CD4-positive, alpha-beta T cell treated with Interleukin-1 beta for 1 hour (primary cell): ENCODE measurements at places on chromosomes 1 and 21.

- no peak for DNase-seq
These were observed 163.8 kb downstream of the EIF4G3 start for GRCh38 chr1:21012937-21013336.

GRCh38 chr1:17636612-17637011, 97.1 kb downstream of the ARHGEF10L start:
- DNase-seq, result no peak

- DNase-seq, result no peak
These were observed 102.8 kb downstream of the CLIC6 start for GRCh38 chr21:34771512-34772028.

- no peak for DNase-seq
These were observed 2.4 kb downstream of the CCSAP start for GRCh38 chr1:229340496-229340895.

- DNase-seq, result peak; percentile 54
These were observed 1.2 kb upstream of the LUZP1 start for GRCh38 chr1:23169727-23170335.

DNA sequence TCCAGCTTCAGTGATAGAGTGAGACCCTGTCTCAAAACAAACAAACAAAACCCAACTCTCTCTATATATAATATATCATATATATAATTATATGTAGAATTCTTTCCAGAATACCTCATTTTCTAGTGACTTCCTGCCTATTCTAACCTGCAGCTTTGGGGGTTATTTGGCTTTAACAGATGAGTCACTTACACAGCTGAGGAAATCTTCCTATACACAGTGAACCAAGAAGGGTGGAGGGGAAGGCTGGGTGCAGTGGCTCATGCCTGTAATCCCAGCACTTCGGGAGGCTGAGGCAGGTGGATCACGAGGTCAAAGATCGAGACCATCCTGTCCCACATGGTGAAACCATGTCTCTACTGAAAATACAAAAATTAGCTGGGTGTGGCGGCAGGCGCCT, 9.2 kb downstream of the RAB29 start:
- DNase-seq, result no peak

DNA sequence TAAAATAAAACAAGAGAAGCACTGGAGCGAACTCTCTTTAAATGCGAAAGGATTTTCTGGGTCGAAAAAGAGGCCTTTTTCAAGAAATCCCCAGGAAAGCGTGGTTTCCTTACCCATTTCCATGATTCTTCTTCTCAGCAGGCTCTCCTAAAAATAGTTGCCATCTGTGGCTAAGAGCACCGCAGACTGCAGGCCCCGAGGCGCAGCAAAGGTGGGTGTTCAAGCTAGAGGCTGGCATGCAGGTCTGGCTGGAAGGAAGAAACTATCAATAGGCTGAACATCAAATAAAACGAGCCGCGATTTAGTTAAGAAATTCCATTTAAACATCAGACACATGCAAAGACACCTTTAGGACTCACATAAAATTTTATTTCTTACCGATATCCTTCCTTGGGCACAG, 135.1 kb downstream of the ADAMTS1 start:
- DNase-seq, result no peak

GRCh38 chr21:17576080-17576835, 36.4 kb downstream of the BTG3 start:
- no peak for DNase-seq

GRCh38 chr1:179955287-179955680, 674 bp downstream of the CEP350 start:
- DNase-seq, result no peak

DNA sequence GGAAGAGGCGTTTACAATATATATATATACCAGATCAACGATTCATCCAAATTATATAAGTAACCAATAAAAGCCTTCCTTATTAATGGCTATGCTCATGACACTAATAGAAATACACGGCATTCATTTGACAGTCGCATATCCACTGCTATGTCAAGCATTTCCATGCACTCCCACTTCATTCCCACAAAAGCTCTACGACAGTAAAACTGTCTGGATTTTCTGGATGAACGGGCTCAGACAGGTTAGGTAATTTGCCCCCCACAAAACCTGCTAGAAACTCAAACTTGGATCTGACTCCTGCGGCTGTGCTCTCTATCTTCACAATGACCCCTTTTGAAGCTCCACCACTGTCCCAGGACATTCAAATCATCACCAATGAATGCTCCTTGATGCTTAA, 11.4 kb downstream of the DNAJC11 start:
- DNase-seq, result no peak

DNA sequence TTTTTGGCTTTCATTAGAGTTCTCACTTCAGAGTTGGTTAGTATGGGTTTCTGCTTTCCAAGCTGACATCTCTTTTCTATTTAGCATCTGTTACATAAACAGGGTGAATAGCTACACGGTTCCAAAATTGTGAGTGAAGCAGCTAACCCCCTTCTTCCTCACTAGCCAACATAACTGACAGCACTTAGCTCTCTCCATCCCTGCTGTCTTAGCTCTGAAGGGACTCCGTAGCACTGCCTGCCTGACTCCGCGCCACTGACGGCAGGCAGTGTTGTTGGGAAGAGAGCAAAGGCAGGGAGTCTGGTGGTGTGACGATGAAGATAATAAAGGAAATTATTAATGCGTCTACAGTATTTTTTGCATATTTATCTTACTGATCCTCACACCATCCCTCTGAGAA, 247.0 kb downstream of the PTBP2 start:
- no peak for DNase-seq

DNA sequence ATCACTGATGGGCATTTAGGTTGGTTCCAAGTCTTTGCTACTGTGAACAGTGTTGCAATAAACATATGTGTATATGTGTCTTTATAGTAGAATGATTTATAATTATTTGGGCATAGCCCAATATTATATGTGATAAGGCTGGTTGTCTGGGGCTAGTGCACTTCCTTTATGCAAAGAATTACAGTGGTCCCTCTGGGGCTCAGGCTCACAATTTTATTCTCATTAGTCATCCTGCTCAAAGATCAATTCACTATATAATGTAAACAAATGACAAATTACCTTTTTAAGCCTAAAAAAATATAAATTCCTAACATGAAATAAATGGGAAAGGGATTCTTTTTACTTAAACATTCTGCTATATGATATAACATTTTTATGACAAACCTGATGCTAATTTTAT, 5.0 kb downstream of the PLPPR4 start:
- DNase-seq, result no peak

- DNase-seq, result peak; percentile 15
These were observed 137.2 kb downstream of the DHRS3 start for GRCh38 chr1:12480748-12481362.

- DNase-seq, result no peak
These were observed 28.1 kb upstream of the PM20D1 start for GRCh38 chr1:205878026-205878425.

DNA sequence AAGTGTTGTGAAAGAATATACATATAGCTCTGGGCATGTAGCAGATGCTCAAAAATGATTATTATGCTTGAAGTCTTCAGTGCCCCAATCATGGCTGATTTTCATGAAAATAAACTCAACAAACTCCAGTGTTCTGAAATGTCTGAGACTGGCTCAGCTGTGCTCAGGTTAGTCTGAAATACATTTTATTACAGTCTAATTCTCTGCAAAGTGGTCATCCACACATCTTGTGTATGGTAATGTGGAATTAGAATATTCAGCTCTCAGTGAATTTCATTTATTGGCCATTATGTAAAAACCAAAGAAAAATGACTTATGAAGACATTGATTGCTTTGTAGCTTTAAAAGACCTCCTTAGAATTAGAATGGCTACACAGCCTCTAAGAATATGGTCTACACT, 109.9 kb downstream of the DISC1 start:
- DNase-seq, result no peak

DNA sequence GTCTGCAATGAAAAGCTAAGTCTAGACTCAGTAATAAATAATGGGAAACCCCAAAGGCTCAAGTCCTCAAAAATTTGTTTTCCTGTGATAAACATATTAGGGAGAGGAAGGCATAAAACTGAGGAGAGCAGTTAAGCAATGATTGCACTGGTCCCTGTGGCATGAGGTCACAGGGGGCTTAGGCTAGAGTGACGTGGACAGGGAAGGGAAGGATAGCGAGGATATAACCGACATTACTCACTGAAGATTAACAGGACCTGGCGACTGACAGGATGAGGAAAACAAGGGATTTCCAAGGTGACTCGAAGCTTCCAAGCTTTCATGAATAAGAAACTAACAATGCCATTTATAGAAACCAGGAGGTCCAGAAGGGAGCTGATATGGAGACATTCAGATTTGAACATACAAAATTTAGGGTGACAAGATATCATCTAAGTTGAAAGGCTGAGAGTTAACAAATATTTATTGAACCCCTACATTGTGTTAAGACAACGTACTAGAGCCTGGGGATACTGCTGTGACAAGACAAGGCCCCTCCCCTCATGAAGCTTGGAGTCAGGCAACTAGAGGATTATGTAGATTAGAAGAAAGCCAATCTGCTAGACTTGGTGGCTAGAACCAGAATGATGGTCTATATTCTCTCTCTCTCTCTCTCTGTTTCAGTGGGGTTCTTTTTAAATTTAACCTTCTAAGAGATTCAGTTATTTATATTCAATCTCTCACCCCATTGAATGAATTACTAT, 33.2 kb upstream of the PKN2 start:
- DNase-seq, result no peak

DNA sequence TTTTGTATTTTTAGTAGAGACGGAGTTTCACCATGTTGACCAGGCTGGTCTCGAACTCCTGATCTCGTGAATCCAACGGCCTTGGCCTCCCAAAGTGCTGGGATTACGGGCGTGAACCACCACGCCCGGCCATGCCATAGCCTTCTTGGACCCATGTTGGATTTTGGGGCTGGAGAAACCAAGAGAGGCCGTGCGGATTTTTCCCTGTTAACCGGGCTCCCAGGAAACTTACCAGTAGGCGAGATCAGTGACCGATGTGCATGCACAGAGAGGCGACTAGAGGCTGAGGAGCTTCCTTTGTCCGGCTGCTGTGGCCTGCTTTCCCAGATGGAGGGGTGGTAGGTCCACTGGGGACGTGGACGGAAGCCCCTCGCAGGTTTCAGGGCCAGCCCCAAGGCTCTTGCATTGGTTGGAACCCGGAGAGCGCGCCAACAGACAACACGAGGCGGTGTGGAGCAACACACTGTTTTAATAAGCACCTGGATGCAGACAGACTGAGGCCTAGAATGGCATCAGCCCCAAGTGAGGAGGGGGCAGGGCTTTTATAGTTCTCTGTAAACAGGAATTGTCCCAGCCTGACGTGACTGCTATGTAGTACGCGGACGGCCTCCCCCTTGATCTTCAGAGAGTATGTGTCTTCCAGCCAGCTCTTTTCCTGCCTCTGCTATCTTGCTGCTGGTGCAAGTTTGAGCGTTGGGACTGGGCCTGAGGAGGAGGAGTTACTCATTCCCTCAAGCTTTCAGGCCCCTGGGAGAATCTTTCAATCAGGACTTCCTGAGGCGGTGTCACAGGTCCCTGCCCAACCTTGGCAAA, at the start of gene ERVH48-1:
TSS of gene ERVH48-1 (minus strand) at position 517 of the 813 bp plus-strand sequence. CDS start 6,624 bp downstream, outside the sequence.
- DNase-seq, result peak; percentile 29

GRCh38 chr1:112074711-112075110, 85.2 kb upstream of the KCND3 start:
- no peak for DNase-seq

DNA sequence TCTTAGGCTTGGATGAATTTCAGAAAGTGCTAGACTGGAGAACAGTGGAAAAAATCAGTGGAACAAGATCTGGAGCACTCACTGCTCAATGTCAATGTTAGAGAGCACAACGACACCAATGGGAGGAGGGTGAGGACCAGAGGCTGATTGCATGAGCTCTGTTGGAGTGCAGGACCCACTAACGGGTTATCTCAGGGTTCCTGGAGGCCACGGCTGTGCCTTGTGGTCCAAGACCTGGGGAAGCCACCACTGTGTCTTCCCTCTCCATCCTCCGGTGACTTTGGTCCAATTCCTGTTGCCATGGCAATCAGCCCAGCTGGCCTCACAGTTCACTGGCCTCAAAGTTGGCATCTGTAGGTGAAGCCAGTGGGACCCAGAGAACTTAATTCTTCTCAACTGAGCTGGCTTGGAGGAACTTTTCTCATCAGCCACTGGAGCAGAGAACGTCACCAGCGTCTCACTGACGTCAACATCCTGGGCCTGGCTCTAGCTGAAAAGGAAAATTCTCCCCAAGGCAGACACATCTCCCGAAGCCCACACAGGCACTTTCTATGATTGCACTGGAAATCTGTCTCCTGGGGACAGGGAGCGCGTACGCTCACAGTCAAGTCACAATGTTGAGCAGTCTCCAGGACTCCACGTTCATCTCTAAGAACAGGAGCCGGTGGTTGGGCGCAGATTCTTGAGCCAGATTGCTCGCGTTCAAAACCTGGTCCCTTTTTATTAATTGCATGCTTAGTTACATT, 21.9 kb upstream of the GPR157 start:
- DNase-seq, result no peak

DNA sequence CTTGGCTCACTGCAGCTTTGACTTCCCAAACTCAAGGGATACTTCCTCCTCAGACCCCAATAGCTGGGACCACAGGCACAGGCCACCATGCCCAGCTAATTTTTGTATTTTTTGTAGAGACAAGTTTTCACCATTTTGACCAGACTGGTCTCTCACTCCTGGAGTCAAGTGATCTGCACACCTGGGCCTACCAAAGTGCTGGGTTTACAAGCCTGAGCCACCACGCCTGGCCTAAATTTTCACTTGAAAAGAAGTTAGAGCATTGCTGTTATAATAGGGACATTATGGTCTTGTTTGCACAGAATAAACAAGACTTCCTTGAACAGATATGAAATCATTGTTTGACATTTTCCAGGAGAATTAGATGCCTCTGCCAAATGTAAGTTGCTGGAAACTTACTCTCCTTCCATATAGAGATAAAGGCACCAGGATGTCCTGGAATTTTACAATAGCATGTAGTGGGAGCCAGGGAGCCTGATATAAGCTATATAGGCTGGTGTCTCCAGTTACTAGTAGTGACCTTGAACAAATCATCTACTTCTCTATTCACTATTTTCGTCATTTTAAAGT, 16.9 kb downstream of the SLC35A3 start:
- DNase-seq, result no peak

DNA sequence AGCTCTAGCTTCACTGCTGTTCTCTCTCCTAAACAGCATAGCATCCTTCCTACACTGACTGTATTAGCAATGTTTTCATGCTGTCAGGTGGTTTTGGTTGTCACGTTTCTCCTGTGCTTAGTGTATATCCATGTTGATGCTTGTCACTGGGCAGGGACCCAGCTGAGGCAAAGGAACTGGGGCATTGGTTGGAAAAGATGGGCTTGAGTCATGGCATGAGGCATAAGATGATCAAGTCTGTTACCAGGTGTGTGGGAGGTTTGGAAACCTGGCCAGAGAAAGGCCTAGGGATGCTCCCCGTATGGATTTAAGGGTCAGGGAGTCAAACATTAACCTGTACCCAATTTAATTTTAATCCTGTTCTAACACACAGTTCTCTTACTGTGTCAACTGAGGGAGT, 69.6 kb downstream of the OSBPL9 start:
- DNase-seq, result no peak

GRCh38 chr1:215416497-215416896, 150.6 kb upstream of the KCTD3 start:
- DNase-seq, result no peak
